ENCODE measurements at places on chromosomes 4 and X. TPM values are rescaled to one million over a fixed set of nuclear protein-coding genes. Genes with fewer than 3 reads are reported as not detected.

DNA sequence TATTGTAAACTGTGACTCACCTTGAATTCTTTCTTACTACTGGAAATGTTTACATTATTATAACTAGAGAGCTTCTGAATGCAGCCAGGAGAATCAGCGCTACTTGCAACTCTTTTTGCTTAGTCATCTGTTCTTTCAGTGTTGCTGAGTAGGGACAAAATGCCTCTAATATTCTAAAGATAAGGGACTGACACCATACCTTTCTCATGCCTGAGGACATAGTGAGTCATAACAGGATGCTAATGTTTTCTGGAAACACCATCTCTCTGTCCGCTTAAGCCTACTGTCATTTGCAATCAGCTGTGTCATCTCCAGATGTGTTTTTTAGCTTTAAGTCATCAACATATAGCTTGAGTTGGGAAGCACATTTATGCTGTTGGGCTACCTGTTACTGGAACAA lies 108.3 kb downstream of the QRFPR start:
- no peak overlapping the region for H3K4me3 ChIP-seq
- no peaks in the 10 kb centered on the region for H3K27me3 ChIP-seq
- DNase-seq: no peak
- no peaks in the 10 kb centered on the region for H3K4me1 ChIP-seq
- H3K27ac ChIP-seq: no peak overlapping the region

DNA sequence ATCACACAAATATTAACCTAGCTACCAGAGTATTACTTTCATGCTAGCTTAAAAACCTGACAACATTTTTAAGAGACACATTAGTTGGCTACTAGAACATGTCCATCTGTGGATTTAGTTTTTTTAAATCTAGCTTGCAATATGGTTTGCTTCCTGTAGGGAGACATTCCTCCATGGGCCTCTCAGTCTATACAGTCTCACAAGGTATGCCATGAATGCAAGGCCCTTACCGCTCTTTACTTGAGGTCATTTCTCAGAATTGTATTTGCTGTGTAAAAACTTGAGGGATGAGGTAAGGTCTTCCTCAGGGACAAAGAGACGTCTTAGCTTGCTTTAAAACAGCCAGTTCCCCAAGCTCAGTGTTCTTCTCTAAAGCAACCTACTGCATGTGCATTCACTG lies 26.9 kb downstream of the UBA6 start:
- no peak for DNase-seq
- no peak overlapping the region for H3K27ac ChIP-seq
- no peaks in the 10 kb centered on the region for H3K27me3 ChIP-seq

Gene ARR3
- polyA plus RNA-seq: 0.61 TPM

DNA sequence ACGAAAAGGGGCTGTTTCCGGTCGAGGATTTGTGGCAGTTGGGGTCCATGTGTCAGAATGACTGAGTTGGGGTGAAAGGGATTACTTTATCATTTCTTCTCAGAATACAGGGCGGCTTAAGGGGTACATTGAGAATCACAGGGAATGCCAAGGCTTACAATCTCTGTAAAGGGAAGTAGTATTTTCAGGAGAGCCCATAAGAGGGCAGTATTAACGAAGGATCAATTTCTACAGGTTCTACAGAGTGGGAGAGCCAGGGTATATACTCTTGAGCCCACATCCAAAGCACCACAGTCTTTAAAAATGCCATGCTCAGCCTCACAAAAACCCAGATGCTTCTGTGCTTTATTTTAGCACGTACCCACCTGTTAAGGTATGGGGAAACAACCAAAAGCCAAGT lies 67.7 kb upstream of the ZXDA start:
- H3K4me3 ChIP-seq: no peak overlapping the region
- H3K27me3 ChIP-seq: no peaks in the 10 kb centered on the region
- H3K36me3 ChIP-seq: no peaks in the 10 kb centered on the region
- no peak for DNase-seq
- no peak overlapping the region for H3K27ac ChIP-seq

DNA sequence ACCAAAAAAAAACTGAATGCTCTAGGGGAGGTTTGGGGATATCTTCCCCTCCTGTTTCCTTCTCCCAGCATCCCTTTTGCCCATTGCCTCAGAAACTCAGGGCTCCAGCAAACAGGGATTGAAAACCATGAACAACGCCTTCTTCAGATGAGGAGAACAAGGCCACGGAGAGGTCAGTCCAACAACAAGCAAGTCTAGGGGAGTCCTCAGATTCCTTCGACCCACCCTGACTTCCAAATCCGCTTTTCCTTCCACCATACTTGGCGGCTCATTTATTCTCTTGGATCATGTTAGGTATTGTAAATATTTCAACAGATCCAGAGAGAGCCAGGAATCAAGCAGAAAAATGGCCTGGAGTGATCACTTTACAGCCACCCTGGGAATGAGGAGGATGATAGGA lies 21.9 kb downstream of the REELD1 start:
- no peak overlapping the region for H3K4me3 ChIP-seq
- peak overlapping the region; percentile 26 for H3K27ac ChIP-seq
- H3K27me3 ChIP-seq: no peaks in the 10 kb centered on the region
- H3K36me3 ChIP-seq: no peaks in the 10 kb centered on the region

- DNase-seq: peak; percentile 16
- H3K27ac ChIP-seq: no peak overlapping the region
- H3K4me1 ChIP-seq: no peaks in the 10 kb centered on the region
- peaks cover 40% of the 10 kb centered on the region for H3K27me3 ChIP-seq
- no peak overlapping the region for H3K4me3 ChIP-seq
Measured at GRCh38 chrX:115939070-115939469, 231.5 kb upstream of the AGTR2 start.

GRCh38 chrX:97145934-97146333 lies 262.2 kb downstream of the RPA4 start:
- H3K27me3 ChIP-seq: peaks cover 3% of the 10 kb centered on the region
- DNase-seq: no peak
- H3K4me3 ChIP-seq: no peak overlapping the region

DNA sequence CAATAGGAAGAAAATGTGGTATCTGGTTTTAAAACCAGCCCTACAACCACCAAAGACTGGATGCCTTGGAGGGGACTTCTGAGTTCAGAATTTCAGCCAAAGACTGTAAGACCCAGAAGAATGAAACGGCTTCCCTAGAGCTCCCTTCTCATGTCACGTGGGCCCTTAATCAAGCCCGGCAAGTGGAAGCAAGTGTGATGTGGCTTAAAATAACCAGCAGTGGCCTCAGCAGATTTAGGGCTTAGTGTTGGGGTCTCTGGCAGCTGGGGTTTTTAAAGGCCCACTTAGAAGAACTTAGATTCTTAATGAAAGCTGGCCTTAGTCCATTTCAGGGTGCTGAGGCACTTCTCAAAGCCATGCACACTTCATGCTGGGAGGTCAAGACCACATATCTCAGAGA lies 111.2 kb upstream of the TBC1D9 start:
- peaks cover 19% of the 10 kb centered on the region for H3K4me1 ChIP-seq
- no peak for DNase-seq
- H3K27me3 ChIP-seq: no peaks in the 10 kb centered on the region
- H3K36me3 ChIP-seq: peaks cover 13% of the 10 kb centered on the region

- H3K27me3 ChIP-seq: no peaks in the 10 kb centered on the region
- DNase-seq: no peak
- no peaks in the 10 kb centered on the region for H3K36me3 ChIP-seq
- no peak overlapping the region for H3K27ac ChIP-seq
- H3K4me3 ChIP-seq: no peak overlapping the region
Measured at GRCh38 chrX:127708155-127708554, 344.0 kb downstream of the ACTRT1 start.

DNA sequence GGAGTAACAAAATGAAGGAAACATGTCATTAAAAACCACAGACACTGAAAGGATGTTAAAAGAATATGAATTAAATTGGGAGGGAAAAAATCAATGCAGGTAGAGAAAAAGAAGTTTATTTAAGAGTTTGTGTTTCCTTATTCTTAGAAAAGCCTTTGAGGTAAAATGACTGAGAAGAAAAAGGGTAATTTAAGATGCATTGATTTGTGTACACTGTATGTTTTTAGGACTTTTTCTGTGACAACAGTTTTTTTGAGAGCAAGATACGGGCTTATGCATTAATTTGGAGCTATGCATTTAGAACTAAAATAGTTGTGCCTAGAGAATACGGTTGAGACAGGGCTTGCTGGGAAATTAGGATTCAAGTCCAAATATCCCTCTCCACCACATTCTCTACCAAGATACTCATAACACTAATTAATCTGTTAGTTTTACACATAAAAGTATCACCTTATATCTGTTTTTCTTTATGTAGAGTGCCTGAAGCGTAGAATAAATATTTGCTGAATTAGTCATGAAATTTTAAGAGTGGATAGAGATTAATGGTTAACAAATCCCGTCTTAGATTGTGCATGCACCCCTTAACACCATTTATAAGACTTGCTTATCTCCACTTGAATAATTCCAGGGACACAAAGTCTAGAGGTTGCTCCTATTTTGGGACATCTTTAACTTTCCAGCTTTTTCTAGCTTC lies 232.5 kb downstream of the PCDH7 start:
- H3K36me3 ChIP-seq: no peaks in the 10 kb centered on the region
- no peak overlapping the region for H3K4me3 ChIP-seq
- DNase-seq: no peak

DNA sequence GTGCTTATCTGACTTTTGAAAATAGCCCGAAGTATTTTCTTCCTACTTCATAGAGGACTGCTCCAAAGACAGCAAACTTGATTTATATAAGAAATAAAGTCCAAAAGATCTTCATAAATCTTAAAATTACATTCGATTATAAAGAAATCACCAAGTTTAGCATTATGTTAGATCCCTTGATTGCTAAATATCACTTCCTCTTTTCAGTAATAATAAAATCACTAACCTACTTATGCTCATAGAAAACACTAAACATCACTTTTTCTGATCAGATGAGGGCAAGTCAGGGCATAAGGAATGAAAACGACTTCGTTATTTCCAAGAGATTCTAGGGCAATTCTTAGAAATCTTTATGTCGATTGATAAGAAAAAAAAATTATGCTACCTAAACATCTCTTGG lies 32.0 kb downstream of the DYNLT3 start:
- H3K4me1 ChIP-seq: no peaks in the 10 kb centered on the region
- H3K4me3 ChIP-seq: no peak overlapping the region
- no peak overlapping the region for H3K27ac ChIP-seq
- peaks cover 11% of the 10 kb centered on the region for H3K27me3 ChIP-seq

GRCh38 chr4:142231787-142232186 lies 595.4 kb downstream of the IL15 start:
- H3K4me1 ChIP-seq: no peaks in the 10 kb centered on the region
- no peak for DNase-seq
- no peak overlapping the region for H3K27ac ChIP-seq

Gene OTOP1
- polyA plus RNA-seq: not detected

- no peak for DNase-seq
- no peaks in the 10 kb centered on the region for H3K27me3 ChIP-seq
- no peak overlapping the region for H3K4me3 ChIP-seq
- H3K36me3 ChIP-seq: no peaks in the 10 kb centered on the region
- H3K4me1 ChIP-seq: no peaks in the 10 kb centered on the region
- no peak overlapping the region for H3K27ac ChIP-seq
Measured at GRCh38 chr4:139108567-139109128, 68.4 kb downstream of the ELF2 start.

DNA sequence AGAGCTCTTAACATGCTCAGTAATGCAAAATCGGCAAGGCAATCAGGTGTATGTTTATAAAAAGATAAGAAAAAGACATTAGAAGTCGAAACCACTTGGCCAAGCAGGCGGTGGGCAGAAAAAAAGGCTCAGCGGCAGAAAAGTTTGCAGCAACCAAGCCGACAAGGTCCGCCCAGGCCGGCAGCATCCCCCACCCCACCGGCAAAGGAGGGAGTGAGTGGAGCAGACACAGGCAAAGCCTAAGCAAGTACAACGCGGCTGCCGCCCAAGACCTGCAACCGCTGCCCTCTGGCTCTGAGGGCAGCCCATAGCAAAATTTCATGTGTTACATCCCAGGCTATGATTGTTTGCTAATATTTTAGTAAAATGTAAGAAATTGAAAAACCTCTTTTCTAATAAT lies 125.4 kb upstream of the ZCCHC13 start:
- H3K4me1 ChIP-seq: no peaks in the 10 kb centered on the region
- H3K36me3 ChIP-seq: no peaks in the 10 kb centered on the region
- no peak overlapping the region for H3K27ac ChIP-seq
- H3K27me3 ChIP-seq: peaks cover 8% of the 10 kb centered on the region

- H3K27ac ChIP-seq: no peak overlapping the region
- DNase-seq: no peak
- H3K4me1 ChIP-seq: no peaks in the 10 kb centered on the region
- no peak overlapping the region for H3K4me3 ChIP-seq
- no peaks in the 10 kb centered on the region for H3K36me3 ChIP-seq
- H3K27me3 ChIP-seq: no peaks in the 10 kb centered on the region
Measured at GRCh38 chr4:31999848-32000247, 1279.7 kb downstream of the PCDH7 start.

Gene NEXMIF
- polyA plus RNA-seq: 0.22 TPM

- no peak overlapping the region for H3K4me3 ChIP-seq
- no peaks in the 10 kb centered on the region for H3K36me3 ChIP-seq
- peak; percentile 87 for DNase-seq
- no peaks in the 10 kb centered on the region for H3K27me3 ChIP-seq
- H3K27ac ChIP-seq: peak overlapping the region; percentile 14
Measured at GRCh38 chr4:150117094-150117493, 38.8 kb downstream of the DCLK2 start.

Gene PDE5A
- 24.3 TPM for polyA plus RNA-seq

DNA sequence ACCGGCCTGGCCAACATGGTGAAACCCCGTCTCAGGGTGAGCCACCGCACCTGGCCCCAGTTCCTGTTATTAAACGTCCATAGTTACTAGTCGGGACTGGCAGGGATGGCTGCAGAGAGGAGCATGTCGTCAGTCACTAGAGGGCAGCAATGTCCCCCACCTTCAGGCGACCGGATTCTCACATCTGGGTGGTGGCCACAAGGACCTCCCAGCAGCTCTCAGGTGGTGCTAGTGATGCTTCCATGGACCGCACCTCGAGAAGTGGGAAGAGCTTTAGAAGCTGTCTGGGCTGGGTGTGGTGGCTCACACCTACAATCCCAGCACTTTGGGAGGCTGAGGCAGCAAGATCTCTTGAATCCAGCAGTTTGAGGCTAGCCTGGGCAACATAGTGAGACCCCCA lies 13.3 kb upstream of the IL3RA start:
- no peaks in the 10 kb centered on the region for H3K36me3 ChIP-seq
- H3K4me3 ChIP-seq: no peak overlapping the region
- no peaks in the 10 kb centered on the region for H3K27me3 ChIP-seq
- H3K27ac ChIP-seq: no peak overlapping the region
- DNase-seq: peak; percentile 32

Gene OR13H1
- not detected for polyA plus RNA-seq

DNA sequence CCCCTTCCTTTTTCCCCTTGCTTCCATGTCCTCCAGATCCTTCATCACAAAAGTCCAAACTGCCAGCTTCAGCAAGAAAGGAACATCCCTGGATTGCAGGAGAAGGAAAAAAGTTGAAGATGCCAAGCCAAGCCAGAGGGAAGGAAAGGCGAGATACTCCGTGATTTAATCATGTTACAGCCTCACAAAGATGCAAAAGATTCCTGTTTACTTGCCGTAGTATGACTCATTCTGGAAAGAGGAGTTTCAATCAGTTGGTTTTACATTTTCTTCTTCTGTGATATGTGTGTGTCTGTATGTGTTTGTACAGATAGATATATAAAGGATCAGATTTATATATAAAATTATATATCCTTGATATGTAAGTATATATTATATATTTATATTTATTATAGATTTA lies 69.3 kb downstream of the BTC start:
- no peaks in the 10 kb centered on the region for H3K36me3 ChIP-seq
- H3K27me3 ChIP-seq: no peaks in the 10 kb centered on the region
- no peak for DNase-seq
- H3K4me3 ChIP-seq: no peak overlapping the region

Gene DTHD1
- polyA plus RNA-seq: not detected

GRCh38 chrX:52577464-52578173 lies 60.8 kb upstream of the XAGE1B start:
- peaks cover 51% of the 10 kb centered on the region for H3K27me3 ChIP-seq
- DNase-seq: no peak
- peaks cover 2% of the 10 kb centered on the region for H3K4me1 ChIP-seq
- H3K27ac ChIP-seq: no peak overlapping the region
- no peak overlapping the region for H3K4me3 ChIP-seq

Gene RTL3
- polyA plus RNA-seq: 1.3 TPM
